Spinal cord (tissue), 10 donors: ENCODE measurements at places on chromosomes 1 and 21. TPM values are rescaled to one million over a fixed set of nuclear protein-coding genes. Genes with fewer than 3 reads are reported as not detected.

The CDCA8 gene
- 2.5 TPM for total RNA-seq

The CYYR1 gene
- total RNA-seq = 15.5 TPM

The CGN gene
- 2.4 TPM for total RNA-seq

The LRRC39 gene
- total RNA-seq = 4.1 TPM

The FAM72B gene
- 2.5 TPM for total RNA-seq

The RYR2 gene
- 9.2 TPM for total RNA-seq

The SPATA1 gene
- total RNA-seq = 0.99 TPM

The CLK2 gene
- 25.2 TPM for total RNA-seq

The HES2 gene
- 0.72 TPM for total RNA-seq

The AGT gene
- total RNA-seq = 174 TPM

The TIE1 gene
- 32.3 TPM for total RNA-seq
